ENCODE measurements at places on chromosomes 4 and X.

GRCh38 chr4:17704020-17704650, 77.3 kb downstream of the FAM184B start:
- no peak for DNase-seq

DNA sequence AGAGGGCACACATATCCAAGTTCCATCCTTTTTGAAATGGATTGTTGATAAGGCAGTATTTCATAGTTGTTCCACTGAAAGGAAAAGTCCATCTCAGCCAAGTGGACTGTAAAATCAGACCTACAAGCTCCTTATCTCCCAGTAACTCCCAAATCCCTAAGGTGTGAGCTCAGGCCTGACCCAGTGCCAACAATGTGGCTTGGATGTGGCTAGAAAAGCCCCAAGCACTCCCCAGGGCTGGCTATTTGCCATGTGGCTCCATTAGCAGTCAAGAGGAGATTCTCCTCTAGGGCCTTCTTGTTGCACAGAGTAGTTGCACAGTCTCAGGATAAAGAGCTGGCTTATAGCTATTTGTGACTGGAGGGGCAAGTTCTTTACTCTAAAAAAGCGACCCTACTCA, 25.0 kb upstream of the DGKK start:
- no peak for DNase-seq

GRCh38 chr4:80382090-80382832, 46.7 kb downstream of the CFAP299 start:
- DNase-seq: no peak

GRCh38 chr4:144449611-144450010, 196.3 kb upstream of the HHIP start:
- no peak for DNase-seq

DNA sequence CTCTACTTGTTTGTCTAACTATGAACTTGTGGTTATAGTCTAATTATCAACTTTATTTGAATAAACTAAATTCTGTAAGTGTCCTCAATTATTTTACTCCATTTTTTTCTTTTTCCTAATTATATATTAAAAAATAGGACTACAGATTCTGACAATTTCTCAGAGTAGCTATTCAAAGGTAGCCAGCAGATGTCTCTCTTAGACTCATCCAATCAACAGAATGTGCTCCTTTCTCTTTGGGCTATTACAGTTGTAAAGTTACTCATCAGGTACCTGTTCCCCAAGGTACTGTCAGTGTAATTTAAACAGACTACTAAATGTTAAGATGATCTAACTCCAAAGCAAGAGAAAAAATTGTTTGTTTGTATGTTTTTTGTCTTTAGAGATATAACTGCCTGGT, 248.6 kb downstream of the PCDH18 start:
- no peak for DNase-seq

DNA sequence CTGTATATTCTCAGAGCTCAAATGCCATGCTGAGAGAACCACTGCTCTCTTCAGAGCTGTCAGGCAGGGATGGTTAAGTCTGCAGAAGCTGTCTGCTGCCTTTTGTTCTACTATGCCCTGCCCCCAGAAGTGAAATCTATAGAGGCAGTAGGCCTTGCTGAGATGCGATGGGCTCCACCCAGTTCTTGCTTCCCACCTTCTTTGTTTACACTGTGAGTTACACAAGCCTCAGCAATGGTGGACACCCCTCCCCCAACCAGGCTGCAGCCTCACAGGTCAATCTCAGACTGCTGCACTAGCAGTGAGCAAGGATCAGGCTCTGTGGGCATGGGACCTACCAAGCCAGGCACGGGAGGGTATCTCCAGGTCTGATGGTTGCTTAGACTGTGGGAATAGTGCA, 271.6 kb downstream of the CENPC start:
- no peak for DNase-seq

Measured in endothelial cell (in vitro differentiated cells).